ENCODE measurements at places on chromosomes 13 and 19. TPM values are rescaled to one million over a fixed set of nuclear protein-coding genes. Genes with fewer than 3 reads are reported as not detected.

DNA sequence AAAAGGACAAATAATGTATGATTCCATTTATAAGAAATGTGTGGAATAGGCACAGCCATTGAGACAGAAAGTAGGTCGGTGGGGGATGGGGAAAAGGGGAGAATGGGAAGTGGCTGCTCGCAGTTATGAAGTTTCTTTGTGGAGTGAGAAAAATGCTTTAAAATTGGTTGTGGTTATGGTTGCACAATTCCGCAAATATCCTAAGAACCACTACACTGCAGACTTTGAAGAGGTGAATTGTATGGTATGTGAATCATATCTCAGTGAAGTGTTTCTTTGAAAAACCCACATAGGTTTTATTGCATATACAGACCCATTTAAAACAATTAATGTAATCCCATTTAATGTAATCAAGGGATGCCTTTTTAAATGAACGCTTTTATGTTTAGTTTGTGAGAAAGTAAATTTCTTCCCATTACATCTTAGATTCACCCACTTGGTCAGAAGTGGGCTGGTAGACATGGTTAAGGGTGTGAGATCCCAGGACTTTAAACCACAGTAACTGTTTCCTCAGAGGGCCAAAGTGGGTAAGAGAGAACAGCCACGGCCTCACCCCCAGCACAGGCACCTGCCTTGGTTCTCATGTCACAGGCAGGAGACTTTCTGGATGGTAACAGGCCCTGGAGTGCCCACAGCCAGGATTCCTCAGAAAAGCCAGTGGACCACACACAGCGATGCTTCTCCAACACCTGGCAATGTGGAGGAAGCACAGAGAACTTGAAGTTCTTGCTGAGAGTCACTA, 119.3 kb upstream of the GJB6 start:
- peak; percentile 87 for DNase-seq

DNA sequence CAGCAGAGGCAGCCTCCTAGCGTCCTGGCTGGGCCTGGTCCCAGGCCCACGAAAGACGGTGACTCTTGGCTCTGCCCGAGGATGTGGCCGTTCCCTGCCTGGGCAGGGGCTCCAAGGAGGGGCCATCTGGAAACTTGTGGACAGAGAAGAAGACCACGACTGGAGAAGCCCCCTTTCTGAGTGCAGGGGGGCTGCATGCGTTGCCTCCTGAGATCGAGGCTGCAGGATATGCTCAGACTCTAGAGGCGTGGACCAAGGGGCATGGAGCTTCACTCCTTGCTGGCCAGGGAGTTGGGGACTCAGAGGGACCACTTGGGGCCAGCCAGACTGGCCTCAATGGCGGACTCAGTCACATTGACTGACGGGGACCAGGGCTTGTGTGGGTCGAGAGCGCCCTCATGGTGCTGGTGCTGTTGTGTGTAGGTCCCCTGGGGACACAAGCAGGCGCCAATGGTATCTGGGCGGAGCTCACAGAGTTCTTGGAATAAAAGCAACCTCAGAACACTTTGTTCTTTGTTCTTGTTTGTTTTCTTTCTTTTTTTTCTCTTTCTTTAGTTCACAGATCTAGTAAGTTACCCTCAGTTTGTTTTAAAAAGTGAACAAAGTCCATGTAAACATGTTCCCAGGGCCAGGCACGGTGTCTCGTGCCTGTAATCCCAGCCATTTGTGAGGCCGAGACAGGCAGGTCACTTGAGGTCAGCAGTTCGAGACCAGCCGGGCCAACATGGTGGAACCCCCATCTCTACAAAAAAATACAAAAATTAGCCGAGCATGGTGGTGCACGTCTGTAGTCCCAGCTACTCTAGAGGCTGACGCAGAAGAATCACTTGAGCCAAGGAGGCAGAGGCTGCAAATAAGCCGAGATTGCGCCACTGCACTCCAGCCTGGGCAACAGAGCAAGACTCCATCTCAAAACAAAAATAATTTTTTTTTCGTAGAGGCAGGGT, 10.2 kb downstream of the ANGPTL4 start:
- DNase-seq = no peak

- DNase-seq = no peak
These were observed at the start of gene TMEM221 for GRCh38 chr19:17448131-17448967. Gene TMEM221, minus strand, starts transcription at chr19:17448668. Its CDS starts 206 bp downstream, at chr19:17448462.

Gene MAST3
- total RNA-seq = 3.0 TPM
